ENCODE measurements at places on chromosomes 13 and 19.

DNA sequence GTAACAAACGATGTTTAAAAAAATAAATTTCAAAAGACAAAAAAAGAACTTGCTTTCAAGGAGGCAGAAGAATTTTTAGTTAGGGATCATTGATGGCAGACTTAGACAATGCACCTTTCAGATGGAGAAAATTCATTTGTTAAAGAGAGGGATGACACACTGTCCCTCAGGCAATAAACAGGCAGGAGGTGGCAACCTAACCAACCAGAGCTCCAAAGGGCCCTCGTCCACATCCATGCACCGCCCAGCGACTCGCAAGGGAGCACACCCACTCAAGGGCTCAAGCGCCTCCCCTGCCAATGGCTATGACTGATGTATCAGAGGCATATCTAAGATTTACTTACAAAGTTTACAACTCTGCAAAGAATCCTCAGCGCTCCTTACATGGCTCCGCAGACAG lies 81.9 kb downstream of the TUBGCP3 start:
- DNase-seq: no peak

GRCh38 chr19:29299416-29300380 lies 86.7 kb upstream of the UQCRFS1 start:
- DNase-seq: no peak

DNA sequence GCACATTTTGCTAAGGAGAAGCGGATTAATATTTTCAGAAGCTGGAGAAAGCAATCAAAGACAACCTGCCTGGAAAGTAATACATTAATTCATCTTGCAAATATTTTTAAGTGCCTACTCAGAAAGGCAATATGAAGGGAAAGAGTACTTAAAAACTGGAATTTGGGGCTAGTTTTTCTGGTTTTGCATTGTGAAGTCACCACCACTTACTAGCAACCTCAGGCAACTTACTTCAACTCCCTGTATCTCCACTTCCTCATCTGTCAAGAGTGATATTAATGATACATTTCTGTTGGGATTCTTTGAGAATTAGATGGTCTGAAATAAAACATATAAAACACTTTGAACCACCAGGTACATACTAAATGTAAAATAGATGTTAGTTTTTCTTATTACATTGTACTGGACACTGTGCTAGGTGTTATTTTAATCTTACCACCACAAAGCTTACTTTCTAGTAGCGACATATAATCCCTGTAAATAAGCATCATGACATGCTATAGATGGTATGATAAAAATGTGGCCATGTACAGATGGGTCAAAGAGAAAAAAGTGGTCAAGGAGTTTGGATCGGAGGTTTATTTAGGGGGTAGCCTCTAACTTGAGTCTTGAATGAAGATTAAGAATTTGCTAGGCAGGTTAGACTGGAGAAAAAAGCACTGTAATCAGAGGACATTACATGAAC lies 101.2 kb downstream of the SPRY2 start:
- DNase-seq: no peak

DNA sequence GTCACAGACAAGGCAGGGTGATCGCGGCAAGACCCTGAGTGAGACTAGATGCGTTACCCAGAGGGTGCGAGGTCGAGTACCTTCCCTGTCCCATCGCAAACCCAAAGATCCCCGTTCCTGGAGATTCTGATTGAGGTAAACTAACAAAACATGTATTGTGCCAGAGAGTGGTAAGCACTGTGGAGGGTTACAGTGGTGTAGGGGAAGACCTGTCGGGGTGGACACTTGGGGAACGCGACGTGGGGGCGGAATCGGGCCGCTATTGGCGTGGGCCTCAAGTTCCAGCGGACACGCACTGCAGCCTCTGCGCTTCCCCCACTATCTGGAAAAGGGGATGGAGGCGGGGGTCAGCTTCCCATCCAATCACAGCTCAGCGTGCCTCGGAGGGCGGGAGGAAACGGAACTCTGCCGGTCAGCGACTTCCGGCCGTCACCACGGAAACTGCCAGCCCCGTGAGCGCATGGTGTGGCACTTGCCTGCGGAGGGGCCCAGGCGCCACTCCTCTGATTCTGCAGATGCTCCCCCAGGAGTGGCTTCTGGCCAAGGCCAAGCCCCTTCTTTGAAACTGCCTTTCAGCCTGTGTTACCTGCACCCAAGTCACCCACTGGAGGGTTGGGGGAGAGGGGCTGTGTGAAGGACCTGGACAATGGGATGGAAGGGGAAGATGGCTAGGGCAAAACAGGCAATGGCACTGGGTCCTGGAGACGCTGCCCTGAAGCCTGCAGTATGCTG lies 1.0 kb upstream of the UBE2M start:
- no peak for DNase-seq

- no peak for DNase-seq
These were observed 29.3 kb upstream of the MYCBP2 start for GRCh38 chr13:77356155-77356554.

GRCh38 chr13:23081901-23082300 lies 98.9 kb upstream of the SGCG start:
- no peak for DNase-seq

DNA sequence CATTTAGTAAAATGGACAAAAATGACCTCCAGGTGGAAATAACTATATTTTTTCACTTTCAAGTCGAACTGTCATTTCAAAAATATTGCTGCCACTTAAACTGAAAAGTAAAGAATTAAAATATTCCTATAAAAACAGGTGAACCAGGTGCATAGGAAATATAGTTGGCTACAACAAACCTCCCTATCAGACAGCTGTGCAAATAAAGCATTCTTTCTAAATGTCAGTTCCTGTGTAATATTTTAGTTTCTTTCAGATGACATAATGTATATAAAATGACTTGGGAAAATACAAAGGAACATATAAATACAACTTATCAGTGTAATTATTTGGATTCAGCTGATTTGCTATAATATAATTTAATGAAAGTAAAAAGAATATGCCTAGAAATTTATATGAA lies 403.5 kb upstream of the GPC6 start:
- no peak for DNase-seq

DNA sequence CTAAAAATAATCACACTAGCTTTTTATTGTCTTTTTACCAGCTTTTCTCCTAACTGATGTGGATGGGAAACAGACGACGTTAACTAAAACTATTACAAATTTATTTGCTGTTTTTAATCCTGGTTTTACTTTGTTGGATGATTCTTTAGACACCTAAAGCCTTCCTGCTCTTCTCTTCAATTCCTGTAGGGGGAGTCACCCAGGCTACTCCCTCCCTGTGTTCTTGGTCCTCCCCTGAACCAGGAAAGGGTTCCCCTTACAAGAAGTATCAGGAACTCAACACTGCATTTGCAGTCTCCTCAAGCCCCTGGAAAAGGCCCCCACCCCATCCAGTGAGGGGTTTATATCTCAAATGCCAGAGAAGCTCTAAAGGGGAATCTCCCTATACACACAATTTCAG lies 206.1 kb downstream of the SUCLA2 start:
- no peak for DNase-seq

GRCh38 chr13:47408546-47409319 lies 511.9 kb upstream of the HTR2A start:
- DNase-seq: no peak

- DNase-seq: no peak
These were observed 5.4 kb upstream of the UBE2M start for GRCh38 chr19:58563823-58564222.

- DNase-seq: no peak
These were observed 881 bp downstream of the ZNF20 start for GRCh38 chr19:12139269-12139668.

DNA sequence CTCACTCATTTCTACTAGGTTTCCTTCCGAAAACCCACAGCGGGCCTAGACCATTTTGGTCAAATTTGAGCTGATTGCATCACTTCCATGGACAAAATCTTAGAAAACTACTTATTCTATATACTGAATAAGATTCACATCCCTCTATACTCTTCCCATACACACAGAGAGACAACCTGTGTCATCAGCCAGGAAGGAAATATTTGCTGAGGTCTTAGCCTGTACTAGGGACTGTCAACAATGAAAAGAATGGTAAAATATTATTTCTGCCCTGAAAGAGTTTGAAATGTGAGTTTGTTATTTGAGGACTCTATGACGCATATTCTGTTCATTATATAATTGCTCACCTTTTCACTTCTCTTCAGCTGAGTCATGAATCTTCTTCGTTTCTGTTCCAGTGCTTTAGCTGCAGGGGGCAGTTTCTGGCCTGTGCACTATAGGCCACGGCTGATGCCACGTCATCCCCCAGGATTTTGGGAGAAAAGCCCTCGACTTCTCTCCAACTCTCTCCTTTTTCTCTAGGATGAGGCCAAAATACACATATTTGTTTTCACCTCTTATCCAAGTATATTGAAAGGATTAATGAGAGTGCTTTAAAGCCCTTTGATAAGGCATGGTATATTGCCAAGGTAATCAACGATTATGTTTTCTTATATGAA lies 47.7 kb downstream of the GSX1 start:
- DNase-seq: no peak

GRCh38 chr13:32022311-32022710 lies 9.3 kb upstream of the FRY start:
- DNase-seq: no peak

GRCh38 chr13:99289271-99289670 lies 17.9 kb downstream of the GPR183 start:
- DNase-seq: no peak

- DNase-seq: no peak
These were observed 22.0 kb upstream of the EMP3 start for GRCh38 chr19:48303367-48303766.

DNA sequence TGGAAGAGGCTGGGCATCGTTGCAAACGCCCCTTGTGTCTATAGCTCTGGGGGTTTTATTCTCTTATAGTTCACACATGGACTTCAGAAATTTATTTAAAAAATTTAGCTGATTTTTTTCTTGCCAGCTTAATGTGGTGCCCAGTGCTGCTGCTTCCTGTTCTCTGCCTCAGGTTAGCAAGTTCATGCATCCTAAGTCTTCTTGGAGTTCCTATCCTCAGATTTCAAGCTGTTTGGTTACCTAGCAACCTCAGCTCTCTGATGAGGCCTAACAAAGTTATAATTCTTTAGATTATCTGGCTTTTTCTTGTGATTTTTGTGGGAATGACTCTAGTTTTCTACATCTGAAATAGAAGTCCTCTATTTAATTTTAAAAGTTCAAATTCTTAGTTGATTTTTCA lies 250.9 kb downstream of the MAB21L1 start:
- DNase-seq: no peak
